ENCODE measurements at places on chromosomes 11 and 22.

- peak; percentile 30 for DNase-seq
Observed at GRCh38 chr11:123430721-123431497, 840 bp downstream of the GRAMD1B start.

GRCh38 chr11:78428773-78429172, 11.2 kb upstream of the GAB2 start:
- no peak for DNase-seq

DNA sequence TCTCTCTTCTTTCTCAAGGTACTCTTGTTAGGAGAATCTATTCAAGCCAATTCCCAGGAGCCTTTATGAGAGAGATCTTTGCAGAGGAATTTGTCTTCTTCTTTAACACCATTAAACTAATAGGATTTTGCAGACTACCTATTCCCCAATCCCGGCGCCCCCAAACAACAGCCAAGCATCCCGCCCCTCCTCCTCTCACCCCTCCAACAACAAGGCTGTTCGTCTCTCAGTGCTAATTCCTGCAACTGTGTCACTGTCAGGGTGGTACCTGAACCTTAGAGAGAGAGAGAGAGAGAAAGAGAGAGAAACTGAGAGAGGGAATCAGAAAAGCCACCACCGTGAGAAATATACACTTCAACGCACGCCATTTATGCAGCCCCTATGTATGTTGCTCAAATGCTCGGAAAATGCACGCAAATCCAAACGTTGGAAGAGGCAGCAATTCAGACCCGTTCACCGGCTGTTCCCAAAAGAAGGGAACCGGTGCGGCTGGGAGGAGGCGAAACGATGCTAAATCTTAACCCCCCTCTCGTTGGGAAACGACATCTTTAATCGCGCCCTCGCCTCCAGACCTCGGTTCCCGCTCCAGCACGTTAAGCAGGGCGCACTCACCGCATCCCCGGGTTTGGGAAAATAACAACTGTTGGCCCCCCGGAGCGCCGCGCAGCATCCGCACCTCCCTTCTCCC, 961 bp downstream of the KCNA4 start:
- no peak for DNase-seq

GRCh38 chr11:86743223-86744118, 56.9 kb upstream of the PRSS23 start:
- no peak for DNase-seq

DNA sequence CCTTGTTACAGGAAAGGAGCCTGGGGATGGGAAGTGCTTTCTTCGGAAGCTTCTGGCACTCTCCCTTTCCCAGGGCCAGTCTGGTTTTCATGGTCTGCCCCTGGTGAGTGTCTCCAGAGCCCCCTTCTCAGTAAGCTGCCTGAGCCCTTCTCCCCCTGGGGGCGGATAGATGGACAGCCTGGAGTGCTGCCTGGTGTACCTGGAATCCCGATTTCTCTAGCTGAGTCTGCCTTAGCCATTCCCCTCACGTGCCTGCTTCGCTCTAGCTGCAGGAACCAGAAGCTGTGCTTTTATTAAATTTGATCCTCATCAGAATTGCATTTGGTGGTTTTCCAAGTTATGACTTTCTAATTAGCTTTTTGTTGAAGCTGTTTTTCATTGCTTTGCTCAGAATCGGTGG, 152.9 kb upstream of the NAV2 start:
- no peak for DNase-seq

Measured in activated CD4-positive, alpha-beta T cell treated with anti-CD3 and anti-CD28 coated beads for 1 hour (primary cell).